ENCODE measurements at places on chromosomes 5 and 9.

GRCh38 chr5:172855597-172856292, 21.7 kb downstream of the ERGIC1 start:
- DNase-seq, result no peak

- no peak for DNase-seq
These were observed 50.9 kb upstream of the C5orf58 start for GRCh38 chr5:170181902-170182301.

DNA sequence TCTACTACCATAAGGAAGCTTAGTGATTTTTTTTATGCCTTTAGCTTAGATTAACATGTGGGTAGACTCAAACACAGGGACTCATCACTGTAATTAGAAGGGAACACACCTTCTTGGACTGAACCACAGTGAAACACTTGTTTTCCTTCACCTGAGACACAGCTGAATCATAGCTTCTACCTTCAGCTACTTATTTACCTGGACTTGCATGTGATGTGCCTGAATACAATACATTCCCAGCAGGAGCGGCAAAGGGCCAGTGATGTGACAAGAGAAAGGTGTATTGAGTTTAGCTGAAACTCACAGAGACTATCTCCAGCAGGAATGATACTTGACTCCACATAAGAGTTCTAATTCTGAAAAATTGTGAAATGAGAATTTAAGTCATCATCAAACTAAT, 37.8 kb downstream of the GRAMD2B start:
- DNase-seq, result no peak

DNA sequence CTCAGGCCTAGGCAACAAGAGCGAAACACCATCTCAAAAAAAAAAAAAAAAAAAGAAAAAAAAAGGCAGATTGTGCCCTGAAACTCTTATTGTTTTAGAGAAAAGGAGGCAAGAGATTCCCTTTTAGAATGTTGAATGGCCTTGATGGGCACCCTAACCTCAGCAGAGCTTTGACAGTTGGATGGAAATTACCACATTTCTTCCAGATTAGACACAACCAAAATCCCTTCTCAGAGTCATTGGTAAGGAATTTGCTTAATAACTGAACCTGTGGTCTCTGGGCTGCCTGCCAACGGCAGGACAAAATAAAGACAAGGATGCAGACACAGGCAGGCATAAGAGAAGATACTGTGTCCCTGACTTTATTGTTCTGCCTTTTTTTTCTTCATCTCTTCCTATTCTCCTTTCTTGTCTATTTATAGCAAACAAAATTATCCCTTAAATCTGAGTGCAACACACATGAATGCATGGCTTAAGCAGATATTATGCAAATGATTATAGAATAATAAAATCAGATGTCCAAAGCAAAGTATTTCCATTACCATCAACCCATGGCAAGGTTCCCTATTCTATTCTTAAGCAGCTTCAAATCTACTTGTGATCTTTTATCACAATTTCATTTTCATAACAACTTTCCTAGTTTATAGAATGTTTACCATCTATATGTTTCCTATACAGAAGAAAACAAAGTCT, 37.3 kb upstream of the TRIO start:
- no peak for DNase-seq

GRCh38 chr9:22483528-22484070, 37.0 kb downstream of the DMRTA1 start:
- no peak for DNase-seq

GRCh38 chr9:8599937-8600336, 800.4 kb upstream of the DMAC1 start:
- DNase-seq, result no peak

All from activated CD8-positive, alpha-beta memory T cell treated with anti-CD3 and anti-CD28 coated beads, Interleukin-2, amount 50 U/mL, for 4 hours (primary cell).